ENCODE measurements at places on chromosomes 7 and 10.

GRCh38 chr7:54245020-54245419, 297.2 kb upstream of the VSTM2A start:
- DNase-seq: no peak

DNA sequence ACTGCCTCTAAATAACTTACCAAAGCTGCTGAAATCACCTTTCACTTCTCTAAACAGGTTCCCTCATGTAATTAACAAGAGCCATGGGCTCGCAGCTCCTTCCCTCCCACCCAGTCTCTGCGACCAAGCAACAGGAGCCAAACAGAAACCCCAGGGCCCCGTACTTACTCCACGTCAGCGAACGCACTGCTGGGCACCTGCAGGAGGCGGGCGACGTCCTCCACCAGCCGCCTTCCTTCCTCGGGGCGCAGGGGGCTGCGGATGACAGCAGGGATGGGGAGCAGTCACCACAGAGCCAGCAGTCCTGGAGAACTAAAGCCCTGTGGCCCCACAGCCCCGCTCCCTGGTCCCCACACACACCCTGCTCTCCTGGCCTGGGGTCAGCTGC, 477.0 kb downstream of the PTPRN2 start:
- DNase-seq: no peak

DNA sequence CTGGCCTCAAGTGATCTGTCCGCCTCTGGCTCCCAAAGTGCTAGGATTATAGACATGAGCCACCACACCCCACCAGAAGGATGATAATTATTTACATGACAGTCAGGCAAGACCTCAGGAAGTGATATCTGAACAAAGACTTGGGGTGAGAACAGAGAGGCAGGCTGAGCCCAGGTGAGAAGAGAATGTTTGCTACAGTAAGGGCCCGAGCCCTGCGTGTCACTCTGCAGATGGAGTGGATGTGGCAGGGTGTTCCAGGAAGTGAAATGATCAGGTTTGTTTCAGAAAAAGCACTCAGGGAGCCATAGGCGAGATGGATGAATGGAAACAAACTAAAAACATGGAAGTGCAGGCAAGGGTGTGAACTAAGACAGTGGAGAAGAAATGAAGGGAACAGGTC, 22.2 kb downstream of the SFMBT2 start:
- peak; percentile 19 for DNase-seq

DNA sequence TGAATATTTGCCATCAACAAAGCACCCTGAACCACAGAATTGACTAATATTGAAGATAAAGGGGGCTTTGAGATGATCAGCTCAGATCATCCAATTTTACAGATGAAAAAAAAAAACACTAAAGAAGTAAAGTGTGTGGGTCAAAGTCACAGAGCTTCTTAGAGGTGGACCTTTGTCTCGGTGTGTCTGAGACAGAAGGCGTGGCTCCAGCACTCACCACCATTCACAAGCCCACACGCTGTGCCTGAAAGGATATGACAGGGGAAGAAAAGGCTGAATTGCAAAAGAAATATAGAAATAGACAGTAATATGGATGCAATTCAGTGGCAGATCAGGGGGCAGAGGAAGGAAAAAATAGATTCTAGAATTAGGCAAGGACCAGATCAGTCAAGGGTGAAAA, 114.9 kb upstream of the PLXNA4 start:
- no peak for DNase-seq

GRCh38 chr7:69843653-69844052, 245.4 kb downstream of the AUTS2 start:
- no peak for DNase-seq

Measured in stimulated activated CD4-positive, alpha-beta T cell treated with anti-CD3 and anti-CD28 coated beads, Interleukin-15, amount 100 ng/mL, for 24 hours (primary cell).